ENCODE measurements at places on chromosomes 3 and 15.
A peak's percentile ranks its signal among the peaks of the same experiment; 100 is the strongest.

- DNase-seq: no peak
Observed at GRCh38 chr3:171727288-171727687, 83.0 kb downstream of the PLD1 start.

DNA sequence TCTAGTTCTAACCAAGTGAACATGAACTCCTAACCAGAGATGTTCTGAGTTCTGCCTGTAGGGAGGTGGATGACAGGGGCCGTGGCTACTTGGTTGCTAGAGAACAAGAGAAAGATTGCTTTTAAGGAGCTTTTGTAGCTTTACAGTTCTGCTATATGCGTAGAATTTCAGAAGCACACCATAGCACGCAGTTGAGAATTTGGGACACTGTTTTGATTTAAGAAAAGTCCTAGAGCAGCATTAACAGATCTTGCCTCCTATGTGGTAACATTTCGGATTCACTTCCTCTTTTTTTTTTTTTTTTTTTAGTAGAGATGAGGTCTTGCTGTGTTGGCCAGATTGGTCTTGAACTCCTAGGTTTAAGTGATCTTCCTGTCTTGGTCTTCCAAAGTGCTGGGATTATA, 181.7 kb downstream of the TCF12 start:
- no peak for DNase-seq

GRCh38 chr3:99172736-99173657, 271.5 kb upstream of the DCBLD2 start:
- peak; percentile 45 for DNase-seq

DNA sequence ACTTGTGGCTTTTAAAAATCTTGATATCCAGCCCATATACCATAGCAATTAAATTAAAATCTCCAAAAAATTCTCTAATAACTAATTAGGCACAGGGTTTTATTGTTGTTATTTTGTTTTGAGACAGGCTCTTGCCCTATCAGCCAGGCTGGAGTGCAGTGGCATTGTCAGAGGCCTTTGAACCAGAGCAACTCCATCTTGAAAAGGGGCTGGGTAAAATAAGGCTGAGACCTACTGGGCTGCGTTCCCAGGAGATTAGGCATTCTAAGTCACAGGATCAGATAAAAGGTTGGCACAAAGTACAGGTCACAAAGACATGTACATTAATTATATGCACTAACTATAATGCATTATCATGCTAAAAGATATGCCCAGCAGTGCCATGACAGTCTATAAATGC, 31.2 kb upstream of the ACP3 start:
- no peak for DNase-seq

DNA sequence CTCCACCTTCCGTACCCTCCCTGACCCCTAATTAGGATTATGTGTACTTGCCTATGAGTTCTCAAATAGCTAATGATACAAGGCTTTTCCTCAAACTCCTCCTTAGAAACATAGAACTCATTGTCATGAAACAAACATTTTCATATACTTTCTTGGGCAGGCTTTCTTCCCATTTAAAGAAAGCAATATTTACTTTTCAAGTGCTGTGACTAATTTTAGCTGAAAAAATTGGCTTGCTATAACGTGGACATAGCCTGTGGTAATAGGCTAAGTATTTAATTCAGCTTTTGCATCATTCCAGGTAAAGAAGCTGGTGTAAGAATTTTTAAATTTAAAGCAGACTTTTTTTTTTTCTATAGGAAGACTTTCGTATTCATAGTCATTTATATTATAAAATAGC, 208.7 kb downstream of the SOX2 start:
- no peak for DNase-seq

- DNase-seq: no peak
Observed at GRCh38 chr3:132326251-132326650, 9.0 kb downstream of the ACP3 start.

All from non-pigmented ciliary epithelial cell (primary cell).